Cortex of kidney (tissue), 1 donor: ENCODE measurements at places on chromosomes 3 and 15.

DNA sequence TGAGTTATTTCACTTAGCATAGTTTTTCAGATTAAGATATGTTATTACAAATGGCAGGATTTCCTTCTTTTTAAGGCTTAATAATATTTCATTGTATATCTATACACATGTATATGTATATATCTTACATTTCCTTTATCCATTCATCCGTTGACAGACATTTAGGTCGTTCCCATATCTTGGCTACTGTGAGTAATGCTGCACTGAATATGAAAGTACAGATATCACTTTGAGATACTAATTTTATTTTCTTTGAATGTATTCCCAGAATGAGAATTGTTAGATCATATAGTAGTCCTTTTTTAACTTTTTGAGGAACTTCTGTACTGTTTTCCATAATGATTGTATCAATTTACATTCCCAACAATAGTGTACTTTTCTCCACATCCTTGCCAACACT is 270.4 kb downstream of the NAALADL2 start:
- DNase-seq: no peak

- DNase-seq: no peak
Observed at GRCh38 chr3:183809270-183809669, 16.1 kb downstream of the MAP6D1 start.

GRCh38 chr15:90882781-90883525 is 1.4 kb upstream of the FES start:
- DNase-seq: no peak

DNA sequence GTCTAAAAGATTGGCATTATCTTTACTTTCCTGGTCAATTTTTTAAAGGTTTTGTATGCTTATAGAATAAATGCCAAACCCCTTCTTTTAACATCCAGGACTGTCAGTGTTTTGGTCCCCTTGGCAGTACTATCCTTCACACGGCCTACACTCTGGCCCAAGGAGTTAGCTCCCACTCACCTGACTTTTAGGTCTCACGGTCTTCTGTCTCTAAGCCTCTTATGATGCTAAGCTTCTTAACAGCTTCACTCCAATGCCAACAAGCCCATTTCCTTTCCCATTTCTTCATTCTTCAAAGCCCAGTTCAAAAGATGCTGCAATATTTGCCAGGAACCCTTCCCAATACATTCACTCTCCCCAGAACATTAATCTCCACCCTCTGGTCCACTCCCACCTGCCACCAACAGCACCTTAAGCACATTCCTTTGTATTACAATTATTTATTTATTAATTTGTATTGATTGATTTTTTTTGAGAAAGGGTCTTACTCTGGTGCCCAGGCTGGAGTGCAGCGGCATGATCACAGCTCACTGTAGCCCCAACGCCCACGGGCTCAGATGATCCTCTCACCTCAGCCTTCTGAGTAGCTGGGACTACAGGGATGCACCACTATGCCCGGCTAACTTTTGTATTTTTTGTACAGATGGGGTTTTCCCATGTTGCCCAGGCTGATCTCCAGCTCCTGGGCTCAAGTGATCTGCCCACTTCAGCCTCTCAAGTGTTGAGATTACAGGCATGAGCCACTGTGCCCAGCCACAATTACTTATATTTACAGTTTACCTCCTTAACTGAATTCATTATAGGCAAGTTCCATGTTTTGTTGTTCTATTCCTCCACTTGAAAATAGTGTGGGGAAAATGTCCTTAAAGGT is 27.8 kb downstream of the IFT80 start:
- DNase-seq: no peak

GRCh38 chr3:69948246-69948862 is 51.2 kb upstream of the SAMMSON start:
- no peak for DNase-seq

- DNase-seq: no peak
Observed at GRCh38 chr15:100516643-100517512, 11.9 kb downstream of the CERS3 start.

DNA sequence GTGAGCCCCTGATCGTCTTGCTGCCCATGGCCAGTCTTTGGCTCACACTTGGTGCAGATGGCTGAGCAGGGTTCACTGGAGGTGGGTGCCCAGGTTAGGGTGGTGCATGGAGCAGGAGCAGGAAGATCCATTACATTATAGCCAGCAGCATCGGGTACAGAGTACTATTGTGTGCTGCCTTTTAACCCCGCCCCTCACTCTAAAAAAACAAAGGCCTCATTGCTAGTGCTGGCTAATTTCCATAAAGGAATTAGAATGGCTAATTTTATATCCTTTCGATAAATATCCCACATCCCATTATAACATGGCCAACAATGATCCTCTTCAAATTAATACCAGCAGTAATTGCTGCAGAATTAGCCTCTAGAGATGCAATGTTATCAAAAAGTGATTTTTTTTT is 45.8 kb upstream of the PPP4R2 start:
- DNase-seq: no peak

DNA sequence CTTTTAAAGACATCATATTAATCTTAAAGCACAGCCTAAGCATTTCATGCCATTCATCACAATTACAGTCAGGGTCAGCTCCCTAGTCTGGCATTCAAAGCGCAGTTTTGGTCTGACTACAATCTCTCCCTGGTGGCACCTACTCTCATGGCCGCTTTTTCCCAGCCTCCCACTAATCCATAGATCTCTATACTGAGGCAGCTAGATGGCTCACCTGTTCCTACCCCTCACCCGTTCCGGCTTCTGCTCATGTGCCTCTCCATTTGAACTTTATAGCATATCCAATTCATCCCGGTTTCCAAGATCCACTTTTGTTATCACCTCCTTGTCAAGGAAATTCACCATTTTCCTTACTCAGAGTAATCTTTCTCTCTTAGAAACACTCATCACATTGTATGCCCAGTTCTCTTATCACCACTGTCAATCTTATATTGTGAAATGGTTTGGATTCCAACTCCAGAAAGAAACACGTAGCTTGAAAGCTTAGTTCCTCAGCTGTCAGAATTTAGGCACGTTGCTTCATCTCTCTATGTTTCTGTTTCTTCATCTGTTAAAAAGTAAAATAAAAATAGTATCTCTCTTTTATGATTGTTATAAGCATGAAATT is 220.0 kb upstream of the UBE2E2 start:
- no peak for DNase-seq

DNA sequence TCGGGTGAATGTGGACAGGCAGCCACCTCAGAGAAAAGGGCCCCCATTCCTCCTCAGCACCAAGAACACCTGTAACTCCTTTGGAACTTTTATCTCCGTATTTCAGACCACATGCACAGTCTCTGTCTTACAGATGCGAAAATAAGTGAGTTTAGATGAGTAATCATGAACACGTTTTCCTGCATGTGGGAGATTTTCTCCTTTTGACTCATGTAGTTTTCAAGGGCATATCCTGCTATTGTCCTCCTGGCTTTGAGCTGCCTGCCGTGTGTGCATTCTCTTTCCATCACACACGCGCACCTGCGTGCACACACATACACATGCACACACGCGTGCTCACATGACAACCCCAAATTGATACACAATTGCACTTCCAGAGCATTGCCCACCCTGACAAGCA is 239.2 kb downstream of the GABRG3 start:
- no peak for DNase-seq

DNA sequence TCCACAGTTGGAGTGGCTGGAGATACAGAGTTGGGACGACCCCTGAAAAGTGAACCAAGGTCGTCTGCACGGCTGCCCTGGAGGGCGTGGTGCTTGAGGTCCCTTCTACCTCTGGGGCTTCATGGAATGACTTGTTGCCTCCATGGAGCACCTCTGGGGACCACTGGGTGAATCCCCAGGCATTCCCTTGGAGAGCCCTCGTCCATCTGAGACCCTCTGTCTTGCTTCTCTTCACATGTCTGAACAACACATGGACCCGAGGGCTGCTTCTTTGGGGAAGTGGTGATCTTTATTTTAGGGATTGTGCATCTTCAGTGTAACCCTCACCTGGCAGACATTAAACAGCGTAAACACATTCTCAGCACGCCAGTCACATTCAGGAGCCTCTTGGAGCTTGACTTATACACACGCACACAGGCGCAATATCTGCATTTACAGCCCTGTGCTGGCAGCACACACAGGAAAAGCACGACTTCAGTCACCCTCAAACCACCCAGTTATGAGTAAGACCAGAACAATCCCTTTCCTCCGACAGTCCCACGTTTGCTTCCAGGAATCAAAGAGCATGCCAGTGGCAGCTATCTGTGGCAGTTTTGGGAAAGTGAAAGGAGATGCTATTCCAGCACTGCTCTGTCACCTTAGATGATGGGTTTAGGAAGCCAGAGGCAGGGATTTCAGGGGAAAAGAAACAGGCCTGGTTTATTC is 12.6 kb downstream of the FAM107A start:
- no peak for DNase-seq

DNA sequence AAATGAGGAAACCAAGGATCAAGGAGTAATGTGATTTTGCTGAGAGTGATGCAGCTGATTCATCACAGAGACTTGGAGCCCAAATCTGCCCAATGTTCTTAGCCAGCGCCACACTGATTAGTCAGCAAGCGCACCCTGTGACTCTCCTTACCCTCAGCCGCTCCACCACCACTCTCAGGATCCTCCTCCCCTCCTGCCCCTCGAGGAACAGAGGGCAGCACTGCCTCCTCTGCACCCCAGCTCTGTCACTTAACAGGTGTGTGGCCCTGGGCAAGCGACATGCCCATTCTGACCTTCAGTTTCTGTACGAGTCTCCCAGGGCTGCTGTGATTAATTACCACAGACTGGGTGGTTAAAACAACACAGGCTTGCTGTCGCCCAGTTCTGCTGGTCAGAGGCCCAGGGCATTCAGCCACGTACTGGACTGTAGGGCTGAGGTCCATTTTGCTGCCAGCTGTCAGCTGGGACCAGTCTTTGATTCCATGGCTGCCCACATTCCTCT is 36.1 kb upstream of the HRH1 start:
- DNase-seq: no peak

- no peak for DNase-seq
Observed at GRCh38 chr3:105362021-105362665, 4.6 kb upstream of the ALCAM start.

- DNase-seq: no peak
Observed at GRCh38 chr15:30999729-31000128, 8.3 kb upstream of the MTMR10 start.

- DNase-seq: no peak
Observed at GRCh38 chr3:179967622-179968021, 69.1 kb downstream of the PEX5L start.

- no peak for DNase-seq
Observed at GRCh38 chr15:26295336-26296085, 432.4 kb upstream of the ATP10A start.

GRCh38 chr15:35618260-35619188 is 72.6 kb upstream of the DPH6 start:
- no peak for DNase-seq

GRCh38 chr3:127710155-127710941 is 37.6 kb downstream of the ABTB1 start:
- DNase-seq: no peak

- DNase-seq: no peak
Observed at GRCh38 chr3:47469616-47470015, 6.1 kb downstream of the SCAP start.

- DNase-seq: no peak
Observed at GRCh38 chr15:88621789-88622604, 857 bp downstream of the AEN start.

DNA sequence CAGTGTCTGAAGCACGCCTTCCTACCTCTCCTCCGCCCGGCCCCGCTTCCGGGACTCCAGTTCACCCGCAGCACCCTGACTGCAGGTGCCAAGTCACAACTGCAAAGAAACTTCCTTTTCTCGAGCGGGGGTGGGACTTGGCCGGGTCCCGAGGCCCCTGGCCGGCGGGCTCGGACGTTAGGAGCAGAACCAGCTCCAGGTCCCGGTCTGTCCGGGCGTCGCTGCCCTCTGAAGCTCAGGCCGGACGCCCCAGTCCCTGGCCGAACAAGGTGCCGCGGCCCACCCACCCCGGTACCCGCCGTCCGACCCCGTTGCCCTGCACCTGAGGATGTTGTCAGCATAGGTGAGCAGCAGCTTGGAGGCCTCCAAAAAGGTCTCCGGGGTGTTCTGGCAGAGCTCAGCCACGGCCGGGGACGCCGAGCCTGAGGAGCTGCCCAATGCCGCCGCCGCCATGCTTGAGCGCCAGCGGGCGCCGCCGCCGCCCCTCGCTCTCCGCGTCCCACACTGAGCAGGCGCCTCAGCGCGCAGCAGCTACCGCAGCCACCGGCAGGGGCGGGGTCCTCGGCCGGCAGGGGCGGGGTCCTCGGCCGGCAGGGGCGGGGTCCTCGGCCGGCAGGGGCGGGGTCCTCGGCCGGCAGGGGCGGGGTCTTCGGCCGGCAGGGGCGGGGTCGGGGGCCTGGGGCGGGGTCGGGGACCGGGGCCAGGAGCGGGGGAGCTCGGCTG is at the start of gene NGLY1:
Gene NGLY1 (minus strand): TSS at position 506 of the 723 bp plus-strand sequence. CDS start 53 bp downstream, at position 453.
- DNase-seq: no peak

DNA sequence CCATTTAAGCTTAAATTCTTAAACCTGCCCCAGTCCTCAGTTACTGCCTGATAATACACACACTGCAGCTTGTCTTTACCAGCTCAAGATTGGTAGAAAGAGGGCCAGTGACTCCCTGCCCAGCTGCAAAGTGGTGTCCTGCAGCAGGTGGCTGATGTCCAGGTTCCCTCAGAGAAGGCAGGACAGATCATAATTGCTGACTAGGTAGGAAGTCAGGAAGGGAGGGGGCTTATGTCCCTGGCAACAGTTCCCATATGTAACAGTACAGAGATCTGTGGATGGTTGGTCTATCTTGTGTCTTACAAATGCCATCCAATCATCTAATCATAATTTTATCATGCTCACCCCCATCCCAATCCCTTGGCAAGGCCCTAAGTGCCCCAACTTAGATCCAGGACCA is 492.1 kb upstream of the PPP2R3A start:
- no peak for DNase-seq

- no peak for DNase-seq
Observed at GRCh38 chr3:158709666-158710083, 22.6 kb downstream of the RARRES1 start.

DNA sequence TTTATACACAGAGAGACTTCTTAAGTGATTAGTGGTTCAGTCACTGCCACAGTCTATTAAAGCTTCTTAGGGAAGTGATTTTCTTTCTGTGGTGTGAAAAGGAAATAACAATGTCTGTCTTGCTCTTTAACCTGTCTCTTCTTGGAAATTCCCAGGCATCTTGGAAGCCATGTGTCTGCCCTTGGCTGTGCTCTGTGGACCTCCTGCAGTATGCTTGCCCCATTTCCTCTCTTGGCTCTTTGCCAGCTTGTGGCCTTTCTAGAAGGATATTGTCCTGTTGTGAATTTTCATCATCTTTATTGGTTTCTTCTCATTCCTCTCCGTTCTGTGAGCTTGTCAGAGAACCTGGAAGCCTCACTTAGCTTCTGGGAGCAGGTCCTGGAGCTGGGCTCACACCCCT is 338.4 kb upstream of the C2CD4B start:
- no peak for DNase-seq

GRCh38 chr3:152650177-152650576 is 184.8 kb upstream of the P2RY1 start:
- no peak for DNase-seq
